ENCODE measurements at places on chromosomes 12 and 14. TPM values are rescaled to one million over a fixed set of nuclear protein-coding genes. Genes with fewer than 3 reads are reported as not detected.

DNA sequence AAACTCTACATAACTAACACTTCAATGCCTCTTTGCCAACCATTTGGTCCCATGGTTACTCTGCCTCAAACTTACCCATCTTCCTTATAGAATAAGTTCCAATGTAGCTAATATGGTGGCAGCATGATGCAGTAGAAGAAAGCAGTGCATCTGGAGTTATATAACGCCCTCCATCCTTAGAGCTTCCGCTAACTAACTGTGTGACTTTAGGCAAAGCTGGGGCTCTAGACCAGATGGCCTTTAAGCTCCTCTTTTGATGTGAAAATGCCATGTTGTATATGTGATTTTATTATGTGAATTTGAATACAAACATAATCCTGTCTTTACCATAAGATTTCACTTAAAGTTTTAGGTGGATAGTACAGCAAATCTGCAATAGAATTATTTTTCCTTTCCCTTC, 6.1 kb downstream of the ABCD2 start:
- no peak for DNase-seq
- H3K27me3 ChIP-seq = no peaks in the 10 kb centered on the region
- H3K36me3 ChIP-seq = no peaks in the 10 kb centered on the region
- peaks cover 7% of the 10 kb centered on the region for H3K4me1 ChIP-seq

GRCh38 chr14:90968025-90968424, 92.4 kb downstream of the RPS6KA5 start:
- peaks cover 12% of the 10 kb centered on the region for H3K4me1 ChIP-seq
- H3K4me3 ChIP-seq = no peak overlapping the region
- no peak overlapping the region for H3K27ac ChIP-seq
- no peaks in the 10 kb centered on the region for H3K36me3 ChIP-seq
- H3K27me3 ChIP-seq = no peaks in the 10 kb centered on the region

- DNase-seq = peak; percentile 58
- H3K27me3 ChIP-seq = no peaks in the 10 kb centered on the region
- H3K4me3 ChIP-seq = no peak overlapping the region
- peaks cover 3% of the 10 kb centered on the region for H3K4me1 ChIP-seq
These were observed 51.1 kb downstream of the BEGAIN start for GRCh38 chr14:100536121-100536510.

DNA sequence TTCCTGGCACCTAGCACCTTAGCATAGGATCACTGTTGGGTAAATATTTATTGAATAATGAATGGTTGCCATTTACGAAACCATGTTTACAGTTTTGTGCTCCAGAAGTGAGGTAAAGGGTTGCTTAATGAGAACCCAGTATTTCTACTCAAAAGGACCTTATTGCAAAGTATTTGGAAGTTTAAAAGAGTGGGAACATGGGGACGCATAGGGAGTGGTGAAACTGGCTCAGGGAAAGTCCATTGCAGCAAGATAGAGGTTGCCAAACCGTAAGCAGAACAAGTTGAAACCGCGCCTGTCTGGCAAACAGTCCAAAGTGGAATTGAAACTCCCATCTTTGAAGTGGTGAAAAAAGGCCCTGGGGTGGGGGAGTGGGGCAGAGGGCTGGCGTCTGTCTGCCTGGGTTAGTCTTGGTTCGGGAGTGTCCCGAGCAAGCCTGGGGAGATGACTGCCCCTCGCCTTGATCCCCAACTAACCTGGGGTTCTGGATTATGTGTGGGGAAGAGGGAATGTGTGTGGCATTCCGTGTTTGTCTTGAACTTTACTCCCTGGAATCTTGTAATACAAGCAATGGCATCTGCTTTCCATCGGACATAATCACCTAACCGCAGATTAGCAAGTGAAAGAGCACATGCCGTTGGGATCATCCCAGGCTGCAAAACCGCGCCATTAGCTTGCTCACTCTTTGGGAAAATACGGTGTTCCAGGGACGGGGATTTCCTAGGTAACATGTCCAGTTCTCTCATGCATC, 7.2 kb downstream of the ALDH2 start:
- peak overlapping the region; percentile 88 for H3K27ac ChIP-seq
- no peaks in the 10 kb centered on the region for H3K27me3 ChIP-seq
- DNase-seq = no peak
- H3K4me1 ChIP-seq = peaks cover 32% of the 10 kb centered on the region
- H3K36me3 ChIP-seq = no peaks in the 10 kb centered on the region

DNA sequence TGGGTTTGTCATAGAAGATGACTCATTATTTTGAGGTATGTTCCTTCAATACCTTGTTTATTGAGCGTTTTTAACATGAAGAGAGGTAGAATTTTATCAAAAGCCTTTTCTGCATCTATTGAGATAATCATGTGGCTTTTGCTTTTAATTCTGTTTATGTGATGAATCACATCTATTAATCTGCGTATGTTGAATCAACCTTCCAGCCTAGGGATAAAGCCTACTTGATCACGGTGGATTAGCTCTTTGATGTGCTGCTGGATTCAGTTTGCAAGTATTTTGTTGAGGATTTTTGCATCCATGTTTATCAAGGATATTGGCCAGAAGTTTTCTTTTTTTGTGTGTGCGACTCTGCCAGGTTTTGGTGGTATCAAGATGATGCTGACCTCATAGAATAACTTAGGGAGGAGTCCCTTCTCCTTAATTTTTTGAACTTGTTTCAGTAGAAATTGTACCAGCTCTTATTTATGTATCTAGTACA, 602.6 kb downstream of the SNAPC1 start:
- no peaks in the 10 kb centered on the region for H3K36me3 ChIP-seq
- H3K27ac ChIP-seq = no peak overlapping the region
- no peaks in the 10 kb centered on the region for H3K27me3 ChIP-seq
- H3K4me1 ChIP-seq = no peaks in the 10 kb centered on the region
- no peak for DNase-seq

DNA sequence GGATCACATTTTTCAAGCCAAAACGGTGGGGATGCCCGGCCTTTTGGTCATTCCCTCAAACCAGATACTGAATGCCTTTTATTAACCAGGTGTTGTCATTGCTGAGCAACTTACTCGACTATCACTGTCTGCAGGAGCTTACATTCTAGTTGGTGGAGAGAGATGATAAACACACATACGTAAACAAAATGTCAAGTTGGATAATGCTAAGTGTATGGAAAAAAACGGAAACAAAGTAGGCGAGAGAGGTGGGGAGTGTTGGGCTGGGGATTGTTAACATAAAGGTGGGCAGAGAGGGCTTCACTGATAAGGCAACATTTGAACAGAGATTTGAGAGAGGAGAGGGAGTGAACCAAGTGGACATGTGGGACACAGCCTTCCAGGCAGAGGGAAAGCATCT, 4.5 kb downstream of the C12orf43 start:
- no peak overlapping the region for H3K4me3 ChIP-seq
- H3K36me3 ChIP-seq = peaks cover 67% of the 10 kb centered on the region
- H3K27me3 ChIP-seq = no peaks in the 10 kb centered on the region
- DNase-seq = no peak
- H3K4me1 ChIP-seq = peaks cover 10% of the 10 kb centered on the region
- no peak overlapping the region for H3K27ac ChIP-seq

GRCh38 chr14:45906257-45906656, 653.3 kb upstream of the MIS18BP1 start:
- H3K4me1 ChIP-seq = no peaks in the 10 kb centered on the region
- no peak overlapping the region for H3K4me3 ChIP-seq
- H3K27me3 ChIP-seq = no peaks in the 10 kb centered on the region

- no peaks in the 10 kb centered on the region for H3K36me3 ChIP-seq
- no peak for DNase-seq
- peaks cover 6% of the 10 kb centered on the region for H3K27me3 ChIP-seq
- H3K4me3 ChIP-seq = no peak overlapping the region
- H3K4me1 ChIP-seq = peaks cover 4% of the 10 kb centered on the region
These were observed 171.8 kb upstream of the ATF7IP start for GRCh38 chr12:14193639-14194038.

DNA sequence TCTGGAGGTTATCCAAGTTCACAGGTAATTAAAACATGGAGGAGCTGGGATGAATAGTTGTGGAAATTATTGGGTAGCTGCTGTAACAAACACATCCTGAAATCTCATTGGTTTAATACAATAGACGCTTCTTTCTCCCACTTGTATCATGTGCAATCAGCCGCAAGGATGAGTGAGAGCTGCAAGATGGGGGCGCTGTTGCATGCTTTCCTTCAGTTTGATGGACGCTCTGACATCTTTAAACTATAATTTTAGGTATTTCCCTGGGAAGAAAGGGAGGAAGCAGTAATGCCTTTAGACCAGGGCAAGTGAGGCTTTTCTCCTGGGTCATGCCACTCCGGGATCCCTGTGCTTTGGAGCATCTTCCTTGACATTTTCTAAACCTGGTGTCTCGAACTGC, 178.7 kb downstream of the PAWR start:
- no peaks in the 10 kb centered on the region for H3K27me3 ChIP-seq
- no peak overlapping the region for H3K27ac ChIP-seq
- no peak for DNase-seq
- no peaks in the 10 kb centered on the region for H3K4me1 ChIP-seq
- H3K36me3 ChIP-seq = no peaks in the 10 kb centered on the region

- no peaks in the 10 kb centered on the region for H3K4me1 ChIP-seq
- H3K4me3 ChIP-seq = no peak overlapping the region
- no peak for DNase-seq
- no peaks in the 10 kb centered on the region for H3K36me3 ChIP-seq
- no peak overlapping the region for H3K27ac ChIP-seq
These were observed 34.6 kb upstream of the NFKBIA start for GRCh38 chr14:35438910-35439713.

DNA sequence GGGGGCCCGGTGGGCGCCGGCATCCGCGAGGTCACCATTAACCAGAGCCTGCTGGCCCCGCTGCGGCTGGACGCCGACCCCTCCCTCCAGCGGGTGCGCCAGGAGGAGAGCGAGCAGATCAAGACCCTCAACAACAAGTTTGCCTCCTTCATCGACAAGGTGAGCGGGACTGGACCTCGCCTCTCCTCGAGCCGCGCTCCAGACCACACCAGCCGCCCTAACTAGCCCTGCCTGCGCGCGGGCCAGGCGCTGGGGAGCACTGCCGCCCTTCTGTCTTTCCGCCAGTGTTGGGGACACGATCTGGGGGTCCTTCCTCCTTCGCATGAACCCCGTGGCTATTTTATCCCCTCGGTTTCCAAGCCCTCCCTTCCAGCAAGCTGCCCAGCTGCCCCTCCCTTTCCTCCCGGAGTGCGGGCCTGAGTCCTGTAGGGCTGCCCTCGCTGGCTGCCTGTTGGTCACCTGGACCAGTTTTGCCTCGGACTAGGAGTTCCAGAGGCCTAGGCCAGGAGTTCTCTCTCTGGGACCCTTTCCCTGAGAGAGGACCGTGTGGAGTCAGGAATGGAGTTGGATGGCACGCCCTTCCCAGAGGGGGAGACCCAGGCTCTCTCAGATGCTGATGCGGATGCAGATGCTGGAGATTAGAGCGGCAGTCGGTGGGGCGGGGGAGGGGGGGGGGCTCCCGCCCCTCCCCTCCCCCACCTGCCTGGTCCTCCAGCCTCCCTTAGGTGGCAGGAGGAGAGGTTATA, 592 bp downstream of the KRT7 start:
- no peak overlapping the region for H3K27ac ChIP-seq
- H3K4me3 ChIP-seq = no peak overlapping the region
- H3K36me3 ChIP-seq = no peaks in the 10 kb centered on the region

GRCh38 chr12:105823810-105824209, 314.9 kb downstream of the NUAK1 start:
- H3K36me3 ChIP-seq = no peaks in the 10 kb centered on the region
- no peaks in the 10 kb centered on the region for H3K27me3 ChIP-seq
- H3K27ac ChIP-seq = no peak overlapping the region
- H3K4me3 ChIP-seq = no peak overlapping the region
- no peak for DNase-seq
- peaks cover 12% of the 10 kb centered on the region for H3K4me1 ChIP-seq

GRCh38 chr12:12714276-12715021, 2.7 kb upstream of the CDKN1B start:
- H3K4me3 ChIP-seq = peak overlapping the region; percentile 94
- peak overlapping the region; percentile 99 for H3K27ac ChIP-seq
- peaks cover 37% of the 10 kb centered on the region for H3K4me1 ChIP-seq
- H3K36me3 ChIP-seq = peaks cover 7% of the 10 kb centered on the region

DNA sequence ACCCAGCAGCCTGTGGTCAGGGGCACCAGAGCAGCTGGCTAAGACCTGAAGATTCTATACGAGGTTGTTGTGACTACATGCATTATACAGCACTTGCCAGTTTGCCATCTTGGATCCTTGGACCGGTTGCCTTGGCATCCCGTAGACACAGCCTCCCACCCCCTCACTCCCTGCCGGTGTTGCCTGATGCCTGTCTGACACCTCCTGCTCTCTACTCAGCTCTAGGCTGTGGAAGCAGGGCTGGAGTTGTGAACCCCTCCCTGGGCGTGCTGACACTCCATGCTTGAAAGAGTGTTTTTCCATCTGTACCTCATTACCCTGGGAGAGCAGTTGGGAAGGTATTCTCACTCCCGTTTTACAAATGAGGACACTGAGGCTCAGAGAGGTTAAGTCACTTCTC, 2.5 kb downstream of the CHGA start:
- no peak overlapping the region for H3K27ac ChIP-seq
- no peaks in the 10 kb centered on the region for H3K36me3 ChIP-seq

DNA sequence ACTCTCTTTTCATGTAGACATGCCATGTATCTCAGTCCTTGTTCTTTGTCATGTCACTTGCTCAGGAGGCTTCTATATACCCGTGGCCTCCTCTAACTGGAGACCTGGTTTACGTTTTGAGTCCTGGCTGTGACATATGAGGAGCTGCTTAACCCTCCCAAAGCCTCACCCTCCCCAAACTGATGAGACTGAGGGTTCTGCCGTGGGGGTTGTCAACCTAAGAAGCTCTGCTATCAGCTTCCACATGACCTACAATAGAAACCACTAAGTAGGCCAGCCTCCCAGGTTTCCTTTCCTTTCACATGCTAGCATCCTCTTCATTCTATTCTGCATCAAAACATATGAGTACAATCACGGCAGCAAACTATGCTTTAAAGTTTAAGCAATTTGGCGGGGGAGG, 76.8 kb upstream of the WSCD2 start:
- no peak overlapping the region for H3K27ac ChIP-seq
- H3K4me3 ChIP-seq = no peak overlapping the region
- DNase-seq = no peak
- no peaks in the 10 kb centered on the region for H3K36me3 ChIP-seq
- H3K27me3 ChIP-seq = peaks cover 9% of the 10 kb centered on the region
- H3K4me1 ChIP-seq = peaks cover 3% of the 10 kb centered on the region

GRCh38 chr14:50910495-50911420, 33.5 kb downstream of the PYGL start:
- peaks cover 93% of the 10 kb centered on the region for H3K36me3 ChIP-seq
- H3K27ac ChIP-seq = no peak overlapping the region
- no peaks in the 10 kb centered on the region for H3K27me3 ChIP-seq
- no peak overlapping the region for H3K4me3 ChIP-seq
- no peak for DNase-seq

Gene HOXC6
- not detected for total RNA-seq

Gene TAS2R7
- not detected for total RNA-seq

Gene CCDC184
- 1.1 TPM for total RNA-seq

Gene HOXC9
- not detected for total RNA-seq

Gene DPPA3
- total RNA-seq = not detected

Gene FIGNL2
- 1.8 TPM for total RNA-seq

Gene ZNF384
- 48.8 TPM for total RNA-seq

Gene SLCO1B1
- not detected for total RNA-seq

Gene REP15
- total RNA-seq = 1.4 TPM

Data from spleen (tissue), 13 donors.